ENCODE measurements at places on chromosomes 7 and 10.

DNA sequence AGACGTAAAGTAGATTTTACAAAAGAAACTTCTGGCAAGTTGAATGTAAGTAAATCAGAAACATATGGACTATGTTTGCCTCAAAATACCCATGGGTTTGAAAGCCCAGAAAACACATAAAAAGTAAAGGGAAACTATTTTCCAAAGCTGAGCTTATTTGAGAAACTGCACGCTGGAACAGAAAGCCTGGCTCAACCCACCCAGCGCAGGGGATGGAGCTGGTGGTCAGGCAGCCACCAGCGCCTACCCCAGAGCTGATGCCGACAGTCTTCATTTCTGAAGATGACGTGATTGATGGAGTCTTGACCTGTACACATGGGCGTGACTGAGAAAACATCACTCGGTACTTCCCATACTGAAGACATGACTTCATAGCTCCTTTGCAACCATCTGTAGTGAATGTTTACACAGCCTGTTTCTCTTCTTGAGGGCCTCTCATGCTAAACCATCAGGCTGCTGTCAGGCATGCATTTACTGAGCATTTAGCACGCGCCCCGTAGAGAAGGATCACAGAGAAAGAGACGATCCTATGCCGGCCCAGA is 232.6 kb upstream of the AUTS2 start:
- no peak for DNase-seq

- DNase-seq, result no peak
These were observed 167.6 kb downstream of the POU6F2 start for GRCh38 chr7:39145283-39145682.

GRCh38 chr10:93437086-93437945 is 44.8 kb downstream of the MYOF start:
- DNase-seq, result peak; percentile 94

GRCh38 chr10:79400146-79401004 is 45.0 kb downstream of the ZCCHC24 start:
- DNase-seq, result peak; percentile 53

DNA sequence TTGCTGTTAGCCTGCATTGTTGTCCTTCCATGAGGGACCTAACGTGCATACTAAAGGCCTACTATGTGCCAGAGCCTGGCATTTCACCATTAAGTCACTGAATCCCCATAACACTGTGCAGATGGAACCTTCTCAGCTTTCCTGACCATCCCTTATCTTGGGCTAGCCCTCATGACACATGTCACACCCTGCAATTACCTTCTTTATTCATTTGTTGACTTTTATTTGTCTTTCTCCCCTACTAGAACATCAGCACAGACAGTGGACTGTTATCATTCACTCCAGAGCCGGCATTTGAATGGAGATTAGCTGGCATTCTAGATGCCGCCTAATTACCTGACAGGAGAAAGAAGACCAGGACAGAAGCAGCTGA is 471.1 kb upstream of the GALNT17 start:
- no peak for DNase-seq

DNA sequence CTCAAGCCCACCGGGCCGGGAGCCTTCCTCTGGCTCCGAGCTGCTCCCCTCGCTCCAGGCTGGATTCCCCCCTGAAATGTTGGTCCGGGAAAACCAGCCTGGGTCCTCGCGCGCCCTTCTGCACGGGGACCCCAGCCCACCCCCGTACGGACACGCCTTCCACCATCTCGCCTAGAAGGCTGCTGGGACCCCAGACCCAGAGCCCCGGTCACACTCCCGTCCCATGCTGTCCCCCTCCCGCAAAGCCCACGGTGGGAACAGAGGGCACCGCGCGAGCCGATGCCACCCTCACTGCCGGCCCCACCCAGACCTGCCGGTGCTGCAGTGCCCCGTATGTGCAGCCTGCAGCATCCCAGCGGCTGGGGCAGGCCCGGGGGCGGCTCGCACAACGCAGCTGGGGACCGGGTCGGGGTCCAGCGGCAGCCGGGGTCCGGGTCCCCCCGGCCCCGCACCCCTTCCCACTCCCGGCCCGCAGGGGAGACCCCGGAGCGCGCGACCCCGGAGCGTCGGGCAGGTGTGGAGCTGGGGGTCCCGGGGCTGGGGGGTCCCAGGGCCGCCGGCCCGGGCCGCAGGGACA is 871 bp downstream of the SPOCK2 start:
- no peak for DNase-seq

DNA sequence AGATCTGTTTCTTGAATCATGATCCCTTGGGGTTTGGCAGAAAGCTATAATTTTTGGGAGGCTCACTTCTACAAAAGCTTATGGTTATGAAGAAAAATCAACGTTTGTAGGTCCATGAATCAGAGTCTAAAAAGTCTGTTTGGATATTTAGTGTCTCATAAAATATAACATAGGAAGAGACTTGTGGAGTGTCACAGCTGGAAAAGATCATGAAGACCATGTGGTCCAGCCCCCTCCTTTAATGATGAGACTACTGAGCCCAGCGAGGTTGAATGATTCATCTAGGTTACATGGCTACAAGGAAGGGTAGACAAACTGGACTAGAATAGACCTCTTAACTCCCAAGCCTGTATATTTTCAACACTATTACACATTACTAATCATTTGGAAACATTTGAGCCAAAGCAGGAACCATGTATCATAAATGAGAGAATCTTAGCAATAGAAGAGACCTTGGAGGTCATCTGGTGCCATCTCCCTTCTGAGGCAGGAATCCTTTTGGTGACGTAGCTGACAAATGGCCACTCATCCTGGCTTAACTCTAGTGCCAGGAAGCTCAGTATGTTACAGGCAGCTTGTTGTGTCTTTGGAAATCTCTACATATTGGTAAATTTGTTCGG is 152.5 kb downstream of the CREB5 start:
- DNase-seq, result no peak

- DNase-seq, result peak; percentile 62
These were observed 50.9 kb downstream of the DGKB start for GRCh38 chr7:14851610-14852009.
